ENCODE measurements at places on chromosomes 2 and 18. TPM values are rescaled to one million over a fixed set of nuclear protein-coding genes. Genes with fewer than 3 reads are reported as not detected.

- no peak for DNase-seq
Measured at GRCh38 chr18:77804382-77804781, 554.7 kb downstream of the GALR1 start.

DNA sequence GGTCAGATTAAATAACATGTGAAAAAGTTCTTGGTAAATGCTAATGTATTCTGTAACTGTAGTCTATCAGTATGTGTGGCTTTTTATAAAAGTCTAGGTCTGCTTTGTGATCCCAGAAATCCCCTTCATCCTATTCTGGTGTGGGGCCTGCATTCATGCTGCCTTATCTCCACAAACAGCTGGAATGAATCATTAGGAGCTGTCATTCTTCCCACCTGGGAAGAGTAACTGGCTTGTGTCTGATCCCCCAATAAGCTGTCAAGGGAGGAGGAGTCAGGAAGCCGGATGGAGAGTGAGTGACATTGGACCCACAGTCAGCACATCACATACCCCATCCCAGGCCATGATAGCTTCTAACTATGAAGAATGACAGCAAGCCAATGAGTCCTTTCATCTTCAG lies 81.1 kb upstream of the EPHA4 start:
- DNase-seq = no peak

DNA sequence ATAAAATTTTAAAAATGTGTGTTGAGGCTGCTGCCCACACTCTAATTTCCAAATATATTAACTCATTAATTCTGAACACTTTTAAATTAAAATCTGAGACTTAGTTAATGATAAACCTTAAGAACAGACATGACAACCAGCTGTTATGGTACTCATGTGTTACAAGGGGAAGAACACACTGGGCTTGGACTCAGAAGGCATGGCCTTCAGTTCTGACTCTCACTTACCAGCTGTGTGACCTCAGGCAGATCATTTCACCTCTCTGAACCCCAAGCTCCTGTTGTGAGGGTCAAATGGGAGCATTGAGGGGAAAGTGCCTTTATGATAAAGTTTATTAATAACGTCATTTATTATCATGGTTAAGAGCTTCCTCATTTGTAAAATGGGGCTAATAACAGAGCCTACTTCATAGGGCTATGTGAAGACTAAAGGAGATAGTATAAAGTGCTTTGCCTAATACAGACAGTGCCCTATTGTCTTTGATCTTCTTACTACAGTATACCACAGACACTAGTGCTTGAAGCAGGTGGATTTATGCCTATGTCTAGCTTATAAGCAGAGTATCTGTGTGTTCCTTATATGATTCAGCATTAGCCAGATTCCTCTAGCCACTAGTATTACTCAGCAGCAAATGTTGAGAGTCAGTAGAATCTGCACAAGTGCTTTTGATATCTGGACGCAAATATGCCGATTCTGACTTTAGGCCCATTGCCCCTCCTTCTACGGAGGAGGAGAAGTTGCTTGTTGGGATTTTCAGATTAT lies 99.6 kb downstream of the SGPP2 start:
- DNase-seq = no peak

GRCh38 chr2:31049916-31050588 lies 88.2 kb downstream of the GALNT14 start:
- peak; percentile 80 for DNase-seq

Gene RRM2
- polyA plus RNA-seq = 3.6 TPM

- DNase-seq = no peak
Measured at GRCh38 chr2:227657199-227657845, 9.3 kb upstream of the SCYGR5 start.

GRCh38 chr18:6547476-6547875 lies 132.8 kb upstream of the L3MBTL4 start:
- DNase-seq = no peak

Gene ACSL3
- polyA plus RNA-seq = 33.6 TPM
